H4 (cell line): ENCODE measurements at places on chromosomes 3 and 15.

- DNase-seq, result no peak
These were observed 35.9 kb upstream of the ZNF774 start for GRCh38 chr15:90316139-90316538.

GRCh38 chr3:70999730-71000129 lies 583.8 kb downstream of the FOXP1 start:
- peak; percentile 5 for DNase-seq

DNA sequence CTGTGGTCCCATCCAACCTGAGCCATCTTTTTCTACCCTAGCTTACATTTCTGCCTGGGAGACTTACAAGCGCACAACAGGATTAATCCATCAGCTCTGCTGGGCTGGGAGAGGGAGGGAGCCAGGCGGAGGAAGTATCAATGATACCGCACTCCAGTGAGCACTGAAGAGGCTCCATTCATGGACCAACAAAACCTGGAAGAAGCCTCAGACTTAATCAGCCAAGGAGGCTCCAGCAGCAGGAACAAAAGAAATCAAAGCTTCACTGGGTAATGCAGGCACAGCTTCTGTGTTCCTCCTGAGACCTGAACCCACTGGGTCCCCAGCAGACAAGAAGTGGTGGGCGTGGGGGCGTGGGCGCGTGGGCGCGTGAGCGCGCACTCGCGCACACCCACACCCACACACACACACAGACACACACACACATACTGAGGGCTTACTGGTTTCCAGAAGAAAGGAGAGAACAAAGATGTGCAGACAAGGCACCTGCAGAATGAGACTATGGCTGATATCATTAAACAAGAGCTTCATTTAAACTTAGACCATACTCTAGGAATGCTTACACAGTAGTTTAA lies 87.0 kb upstream of the BOC start:
- no peak for DNase-seq

DNA sequence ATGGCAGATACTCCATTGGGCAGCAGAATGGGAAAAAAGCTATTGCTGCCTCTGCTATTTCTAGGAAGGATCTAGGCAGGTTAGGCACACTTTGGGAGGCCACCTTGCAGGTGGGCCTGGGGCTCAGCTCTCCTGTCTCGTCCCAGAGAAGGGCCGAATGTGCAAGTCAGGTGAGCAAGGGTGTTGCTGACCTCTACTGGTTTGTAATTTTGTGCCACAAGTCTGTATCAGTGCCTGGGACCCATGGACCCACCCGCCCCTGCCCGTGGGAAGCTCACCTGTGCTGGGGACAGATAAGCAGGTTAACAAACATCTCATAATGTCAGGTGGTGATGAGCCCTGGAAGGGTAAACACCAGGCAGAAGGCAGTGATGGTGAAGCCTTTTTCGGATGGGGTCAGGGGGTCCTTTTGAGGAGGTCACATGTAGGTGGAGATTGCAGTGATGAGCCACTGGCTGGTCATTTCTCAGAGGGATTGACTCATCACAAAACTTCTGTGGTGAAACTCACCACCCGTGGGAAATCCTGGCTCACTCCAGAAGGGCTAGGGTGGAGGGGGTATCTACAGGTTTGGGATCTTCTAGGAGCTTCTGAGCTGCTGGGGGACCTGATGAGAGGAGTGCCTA lies 161.3 kb downstream of the KLF13 start:
- no peak for DNase-seq

GRCh38 chr3:123336001-123336400 lies 112.9 kb downstream of the ADCY5 start:
- DNase-seq, result no peak

DNA sequence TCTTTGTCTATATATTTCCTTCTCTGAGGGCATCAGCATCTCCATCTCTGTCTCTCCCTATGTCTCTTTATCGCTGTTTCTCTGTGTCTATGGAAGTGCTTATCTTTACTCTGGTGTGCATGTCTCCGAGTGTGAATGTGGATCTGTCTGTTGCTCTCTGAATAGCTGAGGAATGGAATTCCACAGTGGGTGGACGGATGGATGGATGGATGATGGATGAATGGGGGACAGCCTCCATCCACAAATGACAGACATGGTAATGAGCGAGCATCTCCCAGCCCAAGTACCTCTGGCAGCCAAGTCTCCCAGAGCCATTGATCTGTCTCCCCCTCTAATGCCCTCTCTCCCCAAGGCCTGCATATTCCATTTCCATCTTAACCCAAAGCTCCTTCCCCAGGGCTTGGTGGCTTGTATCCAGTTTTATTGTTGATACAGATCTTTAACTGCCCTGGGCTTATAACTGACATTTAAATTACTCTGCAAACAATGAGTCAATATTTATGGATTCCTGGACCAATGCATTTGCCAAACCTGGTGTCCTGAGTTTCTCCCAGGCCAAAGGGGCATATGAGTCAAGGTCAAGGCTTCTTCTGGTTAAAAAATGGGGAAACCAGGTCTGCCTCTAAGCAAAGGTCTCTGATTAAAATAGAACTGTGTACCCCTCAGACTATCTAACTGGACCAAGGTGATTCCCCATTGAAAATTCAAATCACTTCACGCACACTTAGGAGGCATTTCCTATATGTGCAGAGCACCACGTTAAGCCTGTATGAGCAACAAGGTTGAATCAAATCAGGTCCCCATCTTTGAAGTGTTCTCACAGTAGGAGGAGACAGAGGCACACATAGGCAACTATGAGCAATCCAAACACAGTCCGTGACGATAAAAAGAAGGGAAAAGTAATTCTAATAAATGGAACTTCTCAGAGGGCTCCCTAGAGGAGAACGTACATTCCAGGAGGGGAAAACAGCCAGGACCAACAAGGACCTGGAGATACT lies 109.9 kb downstream of the TLE3 start:
- DNase-seq, result no peak

DNA sequence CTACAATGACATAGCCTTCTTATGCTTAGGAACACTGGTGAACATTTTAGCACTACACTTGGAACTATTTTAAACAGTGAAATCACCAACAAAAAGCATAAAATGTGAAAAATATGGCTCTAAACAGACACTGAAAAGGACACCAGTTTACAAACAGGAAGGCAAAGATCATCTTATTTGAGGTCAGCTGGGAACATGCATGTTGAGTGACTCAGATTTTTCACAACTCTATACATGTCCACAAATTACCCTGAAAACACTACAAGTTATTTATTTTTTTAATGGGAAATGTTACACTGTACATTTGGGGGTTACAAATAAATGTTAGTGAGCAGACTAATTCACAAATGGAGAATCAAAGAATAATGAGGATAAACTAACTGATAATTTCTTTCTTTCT lies 12.5 kb upstream of the GK5 start:
- DNase-seq, result no peak

DNA sequence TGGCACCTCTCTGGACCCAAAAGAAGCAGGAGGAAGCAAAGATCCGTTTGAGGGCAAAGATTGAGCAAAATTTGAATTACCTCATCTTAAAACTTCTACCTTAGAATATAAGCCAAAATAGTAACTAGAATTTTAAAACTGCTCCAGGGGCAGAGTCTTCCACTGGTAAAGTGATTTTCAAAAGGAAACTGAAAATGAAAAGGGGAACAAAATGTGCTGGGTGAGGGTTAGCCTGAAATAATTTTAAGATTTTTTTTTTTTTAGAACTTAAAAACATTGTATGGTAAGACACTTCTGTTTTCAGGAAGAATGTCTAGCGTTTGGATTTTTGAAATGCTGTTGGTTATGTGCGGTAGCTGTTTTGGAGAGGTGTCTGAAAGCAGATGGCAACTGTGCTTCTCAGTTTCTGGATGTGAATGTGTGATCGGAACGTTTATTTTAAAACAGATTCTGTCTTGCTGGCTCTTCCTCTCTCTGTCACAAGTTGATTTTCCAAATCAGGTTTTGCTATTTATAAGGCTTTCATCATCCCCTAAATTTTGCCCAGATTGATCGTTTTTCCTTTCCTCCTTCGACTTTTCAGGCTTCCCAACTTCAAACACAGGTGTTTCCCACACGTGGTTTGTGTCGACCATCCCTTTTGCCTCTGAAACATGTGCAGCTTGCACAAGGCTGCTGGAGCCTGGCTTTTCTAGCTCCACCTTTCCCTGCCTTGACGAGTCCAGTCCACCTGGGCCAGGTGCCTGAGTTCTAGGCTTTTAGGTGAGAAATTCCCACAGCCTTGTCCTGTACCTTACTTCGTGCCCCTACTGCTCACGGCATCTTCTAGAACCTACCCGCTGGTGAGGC lies 3.3 kb downstream of the LRRK1 start:
- DNase-seq, result no peak

GRCh38 chr15:84151205-84151931 lies 84.2 kb upstream of the GOLGA6L4 start:
- no peak for DNase-seq

- DNase-seq, result no peak
These were observed 890.8 kb downstream of the NAALADL2 start for GRCh38 chr3:175749981-175750380.

GRCh38 chr3:71135373-71136088 lies 448.0 kb downstream of the FOXP1 start:
- no peak for DNase-seq

DNA sequence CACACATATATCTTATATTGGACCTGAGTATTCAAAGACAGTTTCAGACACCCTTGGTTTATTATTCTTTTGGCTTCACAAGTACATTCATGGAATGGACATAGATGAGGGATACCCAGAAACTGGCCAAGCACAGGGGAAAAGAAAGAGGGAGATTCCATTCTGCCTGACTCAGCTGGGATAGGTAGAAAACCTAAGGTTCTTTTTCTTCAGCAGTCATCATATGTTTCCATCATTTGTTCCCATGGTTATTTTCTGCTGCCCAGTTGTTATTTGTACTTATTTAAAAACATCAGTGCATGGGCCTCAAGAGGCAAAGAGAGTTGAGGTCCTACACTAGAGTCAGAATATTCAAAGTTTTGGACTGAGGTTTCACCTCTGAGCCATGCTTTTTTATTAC lies 91.8 kb downstream of the FILIP1L start:
- DNase-seq, result no peak

GRCh38 chr3:148079370-148079769 lies 618.3 kb upstream of the AGTR1 start:
- peak; percentile 57 for DNase-seq

DNA sequence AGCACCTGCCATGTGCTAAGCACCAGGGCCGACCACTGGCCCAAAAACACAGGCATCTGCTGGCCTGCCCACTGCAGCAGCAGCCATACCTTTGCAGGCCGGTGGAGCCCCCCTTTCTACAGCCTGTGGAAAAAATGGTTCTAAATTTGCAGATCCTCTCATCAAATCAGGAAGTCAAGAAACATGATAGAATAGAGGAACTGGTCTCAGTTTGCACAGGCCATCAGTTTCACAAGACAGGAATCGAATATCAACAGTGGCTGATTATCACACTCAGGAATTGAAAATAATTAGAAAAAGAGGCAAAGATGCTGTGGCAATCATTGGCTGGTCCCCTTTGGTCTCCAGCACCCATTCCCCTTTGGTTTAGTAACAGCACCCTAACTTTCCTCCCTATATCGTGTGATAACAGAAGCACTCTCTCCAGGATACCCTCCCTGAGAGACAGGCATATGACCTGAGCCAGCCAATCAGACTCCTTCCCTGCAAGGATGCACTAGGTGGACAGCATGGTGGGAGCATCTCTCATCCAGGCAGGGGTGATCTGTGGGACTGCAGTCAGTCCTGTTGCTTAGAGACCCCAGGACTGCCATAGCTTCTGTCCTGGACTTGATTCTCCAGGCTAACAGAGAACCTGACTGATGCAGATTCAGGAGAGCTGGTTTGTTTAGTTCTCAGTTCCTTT lies 3.5 kb upstream of the PAK6 start:
- DNase-seq, result no peak

GRCh38 chr3:71987089-71987735 lies 202.3 kb upstream of the PROK2 start:
- peak; percentile 11 for DNase-seq

GRCh38 chr3:46116996-46117395 lies 89.7 kb upstream of the XCR1 start:
- DNase-seq, result no peak

DNA sequence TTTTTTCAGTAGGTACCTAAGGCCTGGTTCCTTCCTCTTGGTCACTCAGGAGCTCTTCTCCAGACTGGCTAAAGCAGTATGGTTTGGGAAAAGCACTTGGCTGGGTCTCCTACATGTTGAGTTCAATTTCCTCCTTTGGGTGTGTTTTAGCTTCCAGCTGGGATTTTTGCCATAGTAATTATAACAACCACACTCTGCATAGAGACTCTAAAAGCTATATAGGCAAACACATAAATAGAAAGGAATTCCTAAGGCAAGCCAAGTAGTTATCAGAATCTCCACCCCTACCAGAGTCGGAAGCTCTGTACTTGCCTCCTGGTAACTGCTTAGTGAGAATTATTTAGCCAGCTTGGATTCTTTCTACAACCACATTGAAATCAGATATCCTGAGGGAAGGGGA lies 48.6 kb downstream of the FOXL2 start:
- peak; percentile 67 for DNase-seq

- peak; percentile 28 for DNase-seq
These were observed 15.0 kb downstream of the UACA start for GRCh38 chr15:70748281-70748747.

GRCh38 chr3:47298439-47298838 lies 15.7 kb downstream of the KLHL18 start:
- DNase-seq, result no peak

- no peak for DNase-seq
These were observed 46.5 kb upstream of the CCDC174 start for GRCh38 chr3:14605067-14605466.

DNA sequence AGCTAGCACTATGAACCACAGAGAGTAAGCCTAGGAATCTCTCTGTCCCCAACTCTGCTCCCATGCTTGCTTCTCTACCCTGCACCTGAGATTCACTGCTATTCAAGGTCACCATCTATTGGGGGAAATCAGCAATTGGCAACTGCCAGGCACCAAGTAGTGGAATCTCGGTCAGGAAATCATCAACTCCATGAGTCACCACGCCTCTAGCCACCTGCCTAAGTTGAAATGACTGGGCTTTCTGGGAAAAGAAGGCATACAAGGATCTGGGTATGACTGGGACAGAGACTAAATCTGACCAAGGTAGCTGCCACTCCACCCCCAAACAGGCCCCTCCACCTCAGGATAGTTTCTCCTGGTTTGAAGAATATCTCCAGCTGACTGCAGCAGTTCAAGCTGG lies 464.1 kb upstream of the CBLB start:
- peak; percentile 42 for DNase-seq

DNA sequence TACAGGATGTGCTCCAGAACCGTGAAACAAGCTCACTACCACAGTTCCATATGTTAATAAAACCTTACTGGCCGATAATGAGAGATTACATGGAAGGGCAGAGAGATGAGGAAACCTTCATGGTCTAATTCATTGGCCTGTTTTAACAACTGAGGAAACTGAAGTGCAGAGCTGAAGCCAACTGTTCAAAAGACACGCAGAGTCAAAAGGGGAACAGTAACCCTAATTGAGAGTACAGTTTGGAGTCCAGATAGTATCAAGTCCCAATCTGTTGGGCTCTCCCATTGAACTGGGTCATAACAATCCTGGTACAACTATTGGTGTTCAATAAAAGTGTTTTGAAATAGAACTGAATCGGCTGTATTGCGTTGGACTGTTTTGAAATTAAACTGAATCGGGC lies 69.6 kb downstream of the SLC12A8 start:
- DNase-seq, result no peak

- no peak for DNase-seq
These were observed 23.0 kb upstream of the TOP2B start for GRCh38 chr3:25687742-25688141.

- DNase-seq, result no peak
These were observed 38.9 kb upstream of the CFAP20DC start for GRCh38 chr3:59088761-59089160.
